ENCODE measurements at places on chromosomes 1 and 21.

- DNase-seq, result no peak
These were observed 21.5 kb upstream of the RNF187 start for GRCh38 chr1:228465571-228466146.

GRCh38 chr1:205217418-205217817 is 5.9 kb upstream of the DSTYK start:
- DNase-seq, result no peak

DNA sequence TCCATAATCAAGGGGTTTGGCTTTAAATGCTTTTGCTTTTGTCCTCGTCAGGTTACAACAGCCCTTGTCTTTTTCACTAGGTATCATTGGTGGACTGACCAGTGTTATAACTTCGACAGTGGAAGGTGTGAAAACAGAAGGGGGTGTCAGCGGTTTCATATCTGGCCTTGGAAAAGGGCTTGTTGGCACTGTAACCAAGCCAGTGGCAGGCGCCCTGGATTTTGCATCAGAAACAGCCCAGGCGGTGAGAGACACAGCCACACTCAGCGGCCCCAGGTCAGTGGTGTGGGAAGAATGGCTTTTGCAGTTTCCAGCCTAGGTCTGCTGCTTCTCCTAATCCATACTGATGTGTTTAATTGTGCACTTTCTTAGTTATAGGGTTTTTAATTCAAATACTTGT is 157.9 kb downstream of the DHRS3 start:
- DNase-seq, result no peak

- peak; percentile 40 for DNase-seq
These were observed at the start of gene HPCA for GRCh38 chr1:32886004-32886827. TSS of gene HPCA (plus strand) at chr1:32886491. CDS start at chr1:32888899, 2,408 bp downstream.

DNA sequence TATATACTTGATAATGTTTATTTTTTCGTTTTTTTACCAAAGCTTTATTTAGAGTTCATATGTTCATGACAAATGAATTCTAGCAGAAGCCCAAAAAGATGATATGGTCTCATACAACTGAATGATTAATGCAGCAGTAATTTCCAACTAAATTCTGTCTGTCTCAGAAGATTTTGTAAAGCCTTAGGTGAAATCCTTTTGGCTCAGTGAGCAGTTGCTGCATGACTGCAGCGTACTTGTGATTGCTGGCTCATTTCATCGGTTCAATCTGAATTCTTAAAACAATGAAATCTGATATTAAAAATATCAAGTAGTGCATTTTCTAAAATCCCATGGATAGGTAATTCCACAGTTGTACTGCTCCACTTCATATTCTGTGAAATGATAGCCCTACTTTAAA is 73.2 kb downstream of the AK5 start:
- no peak for DNase-seq

- no peak for DNase-seq
These were observed 94.8 kb downstream of the DSCAM start for GRCh38 chr21:40752125-40752524.

- DNase-seq, result peak; percentile 67
These were observed 11.6 kb downstream of the LMNA start for GRCh38 chr1:156126043-156126629.

DNA sequence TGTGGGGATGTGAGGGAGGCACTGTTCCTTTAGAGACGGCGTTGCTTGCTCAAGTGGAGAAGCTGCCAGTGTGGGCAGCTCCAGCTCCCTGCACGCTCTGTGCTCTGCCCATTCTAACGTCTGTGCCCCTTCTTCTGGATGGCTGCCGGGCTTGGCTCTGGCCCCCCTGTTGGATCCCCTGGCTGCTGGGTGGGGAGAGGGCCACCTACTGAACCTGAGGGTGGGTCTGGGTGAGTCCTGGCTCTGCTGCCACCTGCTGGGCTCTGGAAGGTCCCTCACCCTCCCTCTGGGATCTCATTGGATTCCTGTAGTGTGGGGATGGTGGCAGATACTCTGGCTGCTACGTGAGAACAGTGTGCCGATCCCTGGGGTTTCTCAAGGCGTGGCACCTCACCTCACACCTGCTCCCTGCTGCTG is 5.0 kb downstream of the PFKL start:
- DNase-seq, result peak; percentile 34

DNA sequence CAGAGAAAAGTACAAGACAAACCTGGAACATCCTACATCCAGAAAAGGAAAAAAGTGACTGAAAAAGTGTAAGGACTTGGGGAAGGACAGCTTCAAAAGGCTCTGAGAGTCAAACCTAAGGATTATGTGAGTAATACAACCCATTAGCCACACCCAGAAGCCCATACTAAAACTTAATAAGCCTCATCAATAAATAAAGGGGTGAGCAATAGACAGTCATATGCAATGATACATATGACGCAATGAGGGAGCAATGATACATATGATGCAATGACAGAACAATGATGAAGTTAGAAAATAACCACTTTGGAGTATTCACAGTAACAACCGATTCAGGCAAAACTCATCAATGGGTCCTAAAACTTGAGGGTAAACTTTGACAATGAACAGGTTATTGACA is 50.1 kb downstream of the BRWD1 start:
- DNase-seq, result no peak

DNA sequence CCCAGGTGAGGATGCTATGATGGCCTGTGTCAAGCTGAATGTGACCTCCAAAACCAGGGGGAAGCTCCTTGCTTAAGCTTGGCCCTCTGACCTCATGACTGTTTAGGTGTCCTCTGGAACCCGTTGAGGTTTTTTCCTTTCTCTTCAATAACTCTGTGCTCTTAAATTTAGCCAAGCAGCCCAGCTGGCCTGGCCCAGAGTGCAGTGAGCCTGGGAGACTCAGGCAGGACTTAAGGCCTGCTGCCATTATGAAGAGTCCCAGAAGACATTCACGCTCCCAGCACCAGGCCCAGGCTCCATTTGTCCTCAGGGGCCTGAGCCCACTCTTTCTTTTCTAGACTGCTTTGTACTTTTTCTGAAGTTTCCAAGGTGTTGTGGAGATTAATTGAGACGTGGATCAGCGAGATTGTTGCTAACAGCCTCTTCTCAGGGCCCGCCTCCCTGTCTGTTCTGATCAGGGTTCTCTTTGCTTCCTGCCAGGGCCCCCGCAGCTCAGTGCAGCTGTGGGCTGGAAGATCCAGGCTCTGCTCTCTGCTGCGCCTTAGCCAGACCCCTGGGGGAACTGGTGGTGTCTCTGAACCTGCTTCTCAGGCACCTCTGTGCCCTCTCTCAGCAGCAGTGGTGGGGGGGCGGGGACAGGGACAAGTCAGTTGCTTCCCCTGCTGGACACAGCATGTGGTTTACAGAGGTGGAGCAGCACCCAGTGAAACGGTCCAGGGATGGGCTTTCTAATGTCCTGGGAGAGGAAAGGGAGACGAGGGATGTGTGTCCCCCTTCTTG is 124.2 kb downstream of the GRIK3 start:
- no peak for DNase-seq

- no peak for DNase-seq
These were observed 184.5 kb downstream of the TGFBR3 start for GRCh38 chr1:91701472-91701869.

DNA sequence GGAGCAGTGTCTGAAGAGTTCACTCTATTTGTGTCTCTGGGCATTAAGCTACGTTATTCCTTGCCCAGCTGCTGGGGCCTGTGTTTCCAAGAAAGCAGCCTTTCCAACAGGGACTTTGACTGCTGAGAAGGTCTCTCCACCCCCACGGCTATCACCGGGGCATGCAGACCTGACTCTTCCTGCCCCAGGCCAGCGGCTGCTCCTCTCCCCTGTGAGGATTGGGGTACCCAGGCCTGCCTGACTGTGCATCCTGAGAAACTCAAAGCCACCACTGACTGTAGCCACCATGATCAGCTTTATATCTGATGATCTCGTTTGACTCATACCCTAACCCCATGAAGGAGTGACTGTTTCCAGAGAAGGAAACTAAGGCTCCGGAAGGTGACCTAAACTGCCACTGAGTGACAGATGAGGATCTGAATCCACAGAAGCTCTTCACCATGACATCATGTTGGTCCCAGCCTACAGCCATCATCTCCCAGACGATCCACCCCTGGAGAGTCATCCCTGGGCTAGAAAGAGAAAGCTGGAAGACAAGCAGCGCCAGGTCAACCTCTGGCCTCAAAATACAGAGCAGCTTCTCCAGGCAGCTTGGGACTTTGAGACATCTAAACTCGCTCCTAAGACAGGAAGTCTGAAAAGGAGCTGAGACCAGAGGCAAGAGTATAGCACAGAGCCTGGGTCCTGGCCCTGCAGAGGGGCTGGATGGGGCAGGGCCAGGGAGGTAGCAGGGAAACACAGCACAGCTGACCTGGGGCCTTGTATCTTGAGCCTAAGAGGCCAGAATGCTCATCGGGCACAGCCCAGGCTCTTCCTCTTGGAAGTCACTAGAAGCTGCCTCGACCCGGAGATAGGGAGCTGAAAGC is 244.0 kb upstream of the VAMP3 start:
- peak; percentile 3 for DNase-seq

GRCh38 chr21:25097648-25098047 is 509.6 kb downstream of the MRPL39 start:
- DNase-seq, result no peak

DNA sequence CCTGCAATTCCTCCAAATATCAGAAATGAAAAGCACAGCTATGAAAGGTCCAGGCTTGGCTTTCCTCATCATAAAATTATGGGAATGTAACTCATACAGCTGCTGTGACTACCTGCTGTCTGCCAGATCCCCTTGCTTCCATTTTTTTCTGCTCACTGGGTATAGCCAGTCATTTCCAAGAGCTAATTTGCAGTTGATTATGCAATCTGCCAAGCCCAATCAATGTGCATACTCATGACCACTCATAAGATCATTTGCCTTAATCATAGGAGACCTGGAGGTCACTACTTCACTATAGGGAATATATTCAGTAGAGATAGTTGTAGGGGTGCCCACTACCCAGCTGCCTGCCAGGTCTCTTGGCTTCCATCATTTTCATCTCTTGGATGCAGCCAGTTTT is 417.7 kb upstream of the ZRANB2 start:
- DNase-seq, result no peak

DNA sequence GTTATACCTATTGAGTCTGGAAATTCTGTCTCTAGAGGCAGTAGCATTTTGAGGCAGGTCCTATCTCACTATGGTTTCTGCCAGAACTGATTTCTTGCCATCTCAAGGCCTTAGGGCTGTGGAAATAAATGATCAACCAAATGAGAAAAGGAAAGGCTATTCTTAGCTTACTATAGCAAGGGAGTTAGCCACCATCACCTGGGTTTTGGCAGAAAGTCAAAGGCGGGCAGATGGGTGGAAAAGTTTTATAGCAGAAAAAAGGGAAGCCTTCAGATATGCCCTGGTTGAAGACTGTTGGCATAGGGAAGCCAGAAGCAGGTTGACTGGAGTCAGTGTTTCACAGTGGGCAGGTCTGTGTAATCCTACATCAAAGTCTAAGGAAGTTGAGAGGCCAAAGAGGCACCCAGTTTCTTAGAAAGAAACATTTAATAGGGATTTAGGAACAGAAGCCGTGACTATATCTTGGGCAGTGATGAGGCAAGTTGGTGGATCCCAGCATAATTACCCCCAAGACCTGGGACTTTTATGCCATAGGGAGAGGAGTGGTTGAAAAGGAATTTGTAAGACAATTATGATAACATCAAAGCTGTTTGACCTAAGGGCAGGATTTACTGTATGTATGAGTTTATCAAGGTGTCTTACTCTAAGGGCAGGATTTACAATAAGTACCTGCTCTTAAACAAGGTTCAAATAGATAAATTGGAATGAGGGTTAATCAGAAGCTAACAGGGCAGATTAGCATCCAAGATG is 29.7 kb downstream of the CTH start:
- DNase-seq, result no peak

DNA sequence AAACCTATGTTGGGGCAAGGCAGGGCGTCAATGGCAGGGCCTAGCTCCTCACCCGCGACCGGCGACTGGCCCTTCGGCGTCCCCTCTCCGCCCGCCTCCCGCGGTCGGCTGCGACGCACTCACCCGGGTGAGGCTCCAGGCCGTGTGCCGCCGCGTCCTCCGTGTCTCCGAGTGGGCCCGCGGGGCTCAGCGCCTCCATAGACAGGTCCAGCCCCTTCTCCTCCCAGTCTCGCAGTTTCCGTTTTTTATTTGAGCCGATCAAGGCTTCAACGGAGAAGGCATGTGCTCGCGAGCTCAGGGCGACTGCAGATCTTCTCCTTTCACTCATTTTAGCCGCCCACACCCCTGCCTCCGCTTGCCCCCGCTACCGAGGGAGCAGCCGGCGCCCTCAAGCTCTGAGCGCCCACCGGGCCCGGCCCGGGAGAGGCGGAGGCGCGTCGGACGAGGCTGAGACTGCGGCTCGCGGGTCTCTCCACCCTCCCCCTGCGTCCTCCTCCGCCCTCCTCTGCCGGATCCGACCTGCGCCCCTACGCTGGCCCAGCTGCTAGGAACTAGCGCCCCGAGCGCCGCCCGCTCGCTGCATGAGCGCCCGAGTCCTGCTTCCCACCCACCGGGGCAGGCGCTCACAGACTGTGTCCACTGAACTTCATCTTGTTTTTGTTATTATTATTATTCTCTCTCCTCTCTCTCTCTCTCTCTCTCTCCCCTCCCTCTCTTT is 516 bp downstream of the TBX15 start:
- DNase-seq, result no peak

DNA sequence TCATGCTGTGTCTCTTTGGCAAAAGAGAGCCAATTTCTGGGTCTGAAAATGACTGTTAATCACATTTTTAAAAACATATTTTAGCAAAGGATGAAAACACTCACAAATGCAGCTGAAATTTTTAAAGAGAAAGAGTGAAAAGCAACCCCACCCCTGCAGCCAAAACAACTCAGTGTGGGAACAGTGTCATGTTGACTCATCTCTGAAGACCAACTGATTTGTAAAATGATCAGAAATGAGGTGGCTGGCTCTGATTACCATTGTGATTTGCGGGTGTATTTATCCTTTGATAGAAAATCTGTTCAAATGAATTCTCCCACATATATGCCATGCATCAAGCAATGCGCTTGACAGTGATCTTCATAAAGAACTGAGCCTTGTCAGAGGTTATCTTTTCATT is 287.0 kb upstream of the ESRRG start:
- DNase-seq, result no peak

DNA sequence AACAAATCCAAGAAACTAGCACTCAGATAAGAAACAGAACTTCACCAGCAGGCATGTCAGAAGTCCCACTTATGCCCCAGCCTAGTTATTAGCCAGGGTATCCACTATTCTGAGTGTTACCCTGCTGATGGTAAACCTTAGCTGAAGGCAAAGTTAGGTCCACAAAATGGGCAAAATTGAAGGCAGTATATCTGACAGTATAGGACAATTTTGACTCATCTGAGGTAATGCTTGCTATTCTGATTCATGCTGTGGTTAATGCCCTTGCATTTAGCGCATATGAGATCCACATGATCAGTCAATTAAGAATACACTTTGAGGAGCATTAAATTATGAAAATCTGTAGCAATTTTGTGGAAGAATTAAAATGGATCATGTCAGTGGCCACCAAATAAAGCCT is 15.1 kb downstream of the IFI44 start:
- DNase-seq, result no peak

DNA sequence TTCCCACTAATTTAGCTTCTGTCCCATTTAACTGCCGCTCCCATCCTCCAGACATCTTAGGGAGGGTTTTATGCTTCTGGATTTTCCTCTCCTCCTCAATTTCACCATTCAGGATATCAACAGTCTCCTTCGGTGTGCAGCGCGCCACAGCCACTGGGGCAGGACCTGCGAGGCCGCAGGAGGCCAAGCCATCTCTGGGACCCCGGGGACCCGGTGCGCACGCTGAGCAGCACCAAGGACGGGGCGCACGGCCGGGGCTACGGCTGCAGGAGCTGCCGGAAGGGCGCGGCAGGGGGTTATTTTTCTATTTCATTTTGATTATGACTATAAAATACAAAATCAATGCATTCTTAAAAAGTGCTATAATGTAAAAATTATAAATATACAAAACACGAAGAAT is 1238.4 kb upstream of the NCAM2 start:
- no peak for DNase-seq

Data from stimulated activated CD8-positive, alpha-beta memory T cell treated with anti-CD3 and anti-CD28 coated beads, Interleukin-2, amount 100 ng/mL, for 48 hours (primary cell).